ENCODE measurements at places on chromosomes 1 and 21.

GRCh38 chr1:21362096-21362495, 71.8 kb upstream of the ECE1 start:
- no peak for DNase-seq

GRCh38 chr1:156959414-156959813, 39.0 kb downstream of the LRRC71 start:
- no peak for DNase-seq

DNA sequence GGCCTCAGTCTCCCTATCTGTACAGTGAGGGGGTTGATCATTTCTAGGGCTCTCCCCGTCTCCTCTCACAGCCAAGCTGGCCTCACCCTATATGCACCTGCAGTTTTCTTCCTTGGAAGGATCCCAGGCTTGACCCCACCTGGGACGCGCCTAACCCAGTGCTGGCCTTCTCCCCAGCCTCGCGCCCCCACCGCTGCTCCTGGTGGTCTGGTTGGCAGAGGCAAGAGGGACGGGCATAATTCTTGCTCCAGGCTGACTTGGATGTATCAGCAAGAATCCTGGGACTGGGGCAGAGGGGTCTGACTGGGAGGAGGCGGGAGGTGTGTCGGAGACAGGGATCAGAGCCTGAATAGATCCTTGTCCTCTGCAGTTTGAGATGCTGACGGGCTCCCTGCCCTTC, 25.2 kb downstream of the RPS6KA1 start:
- no peak for DNase-seq

DNA sequence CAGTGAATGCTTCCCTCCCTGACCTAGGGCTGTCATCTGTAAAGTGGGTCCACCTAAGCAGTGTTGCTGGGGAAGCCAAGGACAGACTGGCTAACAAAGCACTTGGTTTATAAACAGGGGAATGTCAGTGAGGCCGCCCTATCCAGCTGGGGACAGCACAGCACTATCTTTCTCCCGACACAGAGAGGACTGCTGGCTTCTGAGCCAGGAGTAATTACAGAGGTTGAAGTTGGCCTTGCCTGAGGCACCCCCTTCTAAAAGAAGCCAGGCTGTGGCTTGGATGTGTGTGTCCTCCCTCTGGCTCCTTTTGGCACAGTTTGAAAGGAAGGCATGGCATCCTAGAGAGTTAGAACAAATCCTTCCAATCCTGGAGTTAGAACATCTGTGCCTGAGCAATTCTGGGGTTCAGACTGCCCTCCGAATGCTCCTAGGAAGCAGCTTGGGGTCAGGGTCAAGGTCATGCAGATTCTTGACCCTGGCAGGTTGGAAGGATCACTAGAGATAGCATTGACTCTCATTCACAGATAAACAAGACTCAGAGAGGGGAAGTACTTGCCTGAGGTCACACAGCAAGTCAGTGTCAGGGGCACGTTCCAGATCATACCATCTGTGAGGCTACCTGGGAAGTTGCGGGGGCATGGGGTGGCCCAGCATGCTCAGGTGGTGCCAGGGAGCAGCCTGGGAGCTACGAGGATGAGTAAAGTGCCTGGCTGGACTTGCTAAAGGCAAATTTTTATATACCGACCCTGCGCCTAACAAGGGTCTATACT, 1.3 kb upstream of the LDLRAP1 start:
- no peak for DNase-seq

DNA sequence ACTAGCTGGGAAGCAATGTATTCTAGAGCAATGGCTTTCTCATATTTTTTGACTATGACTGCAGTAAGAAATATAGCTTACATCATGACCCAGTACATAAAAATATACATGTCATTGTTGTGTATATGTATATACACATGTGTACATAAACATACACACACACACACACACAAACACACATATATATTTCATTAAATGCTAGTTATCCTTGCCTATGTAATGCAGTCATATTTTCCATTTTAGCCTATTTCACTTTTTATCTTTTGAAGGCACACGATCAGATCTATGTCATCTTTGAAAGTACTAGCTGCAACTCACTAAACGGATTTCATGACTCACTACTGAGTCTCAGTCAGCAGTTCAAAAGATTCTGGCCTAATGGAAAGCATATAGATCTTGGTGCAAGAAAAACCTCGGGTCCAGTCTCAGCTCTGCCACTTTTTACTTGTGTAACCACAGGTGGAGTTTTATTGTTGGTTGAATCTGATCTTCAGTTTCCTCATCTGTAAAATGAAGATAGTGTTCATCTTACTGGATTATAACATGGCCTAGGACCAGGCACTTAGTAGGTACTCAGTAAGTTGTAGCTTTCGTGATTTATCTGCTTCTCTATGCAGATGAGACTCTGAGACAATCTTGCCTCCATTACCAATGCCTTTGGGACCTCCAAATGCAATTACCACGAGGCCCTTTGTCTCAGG, 325.6 kb downstream of the RRAGC start:
- no peak for DNase-seq

DNA sequence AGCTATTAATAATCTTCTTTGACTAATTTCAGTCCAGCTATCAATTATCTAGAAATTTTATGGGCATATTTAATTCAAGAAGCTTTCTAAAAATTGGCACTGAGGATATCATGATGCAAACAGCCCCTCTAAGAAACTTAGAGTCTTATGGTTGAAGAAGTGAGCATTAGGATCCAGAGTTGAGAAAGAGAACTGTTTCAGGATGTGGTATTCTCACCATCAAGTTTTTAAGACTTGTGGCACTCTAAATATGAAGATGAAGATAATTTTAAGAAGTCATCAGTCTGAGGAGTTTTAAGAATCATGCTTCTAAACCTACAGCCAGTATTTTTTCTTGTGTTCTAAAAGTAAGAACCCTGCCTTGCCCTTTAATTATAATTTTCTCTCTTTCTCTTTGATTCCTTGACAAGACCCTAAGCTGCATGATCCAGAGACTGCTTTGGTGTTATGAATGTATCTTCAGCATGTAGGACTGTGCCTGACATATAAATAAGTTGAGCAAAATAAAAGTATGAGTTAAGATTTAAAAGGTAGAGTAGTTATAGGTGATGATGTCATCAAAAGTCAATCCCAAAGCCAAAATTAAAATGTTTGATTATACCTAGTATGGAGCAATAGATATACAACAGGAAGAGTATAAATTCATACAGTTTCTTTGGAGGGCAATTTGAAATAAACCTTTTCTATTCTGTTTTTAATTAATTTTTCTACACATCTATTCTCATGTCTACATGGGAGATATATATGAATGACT, 39.1 kb downstream of the RPS6KC1 start:
- DNase-seq, result no peak

- no peak for DNase-seq
Measured at GRCh38 chr1:31434101-31434871, 21.3 kb downstream of the SERINC2 start.

GRCh38 chr1:91685994-91686393, 185.3 kb downstream of the CDC7 start:
- no peak for DNase-seq

DNA sequence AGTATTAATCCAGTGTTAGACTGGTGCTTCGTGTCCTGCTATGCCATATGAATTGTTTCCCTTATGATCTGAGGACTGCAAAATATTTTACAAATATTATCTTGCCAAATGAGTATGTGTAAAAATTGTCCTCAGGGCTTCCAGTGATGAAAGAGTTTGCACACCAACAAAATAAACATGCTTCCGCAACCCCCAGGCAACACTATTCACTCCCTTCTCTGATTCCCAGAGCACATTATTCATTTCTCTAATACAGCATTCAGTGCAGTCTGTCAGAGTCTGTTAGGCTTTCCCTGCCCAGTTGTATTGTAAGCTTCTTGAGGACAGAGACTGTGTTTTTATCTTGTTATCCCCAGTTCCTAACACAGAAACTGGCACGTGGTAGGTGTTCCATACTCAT, 409.9 kb upstream of the C1orf87 start:
- no peak for DNase-seq

GRCh38 chr1:161088587-161089110, 709 bp downstream of the NECTIN4 start:
- DNase-seq, result no peak

GRCh38 chr1:73511038-73511437, 686.9 kb downstream of the LRRIQ3 start:
- no peak for DNase-seq

DNA sequence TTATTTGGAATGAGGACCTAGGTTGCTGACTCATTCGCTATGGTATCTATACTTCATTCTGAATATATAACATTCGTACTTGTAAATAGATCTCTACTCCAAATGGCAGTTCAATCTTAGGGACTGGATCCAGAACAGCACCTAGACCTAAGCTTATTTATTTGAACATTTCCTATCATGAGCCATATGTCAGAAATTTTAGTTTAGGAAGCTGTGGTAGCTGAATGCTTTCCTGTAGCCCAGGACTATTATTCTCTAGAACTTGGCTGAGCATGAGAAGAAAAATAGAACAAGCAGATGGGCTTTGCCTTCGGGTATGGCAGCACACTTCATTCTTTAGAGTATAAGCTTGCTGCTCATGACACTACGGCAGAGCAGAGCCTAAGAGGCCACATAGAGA, 1114.4 kb upstream of the B3GALT2 start:
- no peak for DNase-seq

- DNase-seq, result no peak
Measured at GRCh38 chr1:21034725-21035628, 141.7 kb downstream of the EIF4G3 start.

GRCh38 chr1:51299981-51300670, 30.2 kb downstream of the TTC39A start:
- DNase-seq, result peak; percentile 73

DNA sequence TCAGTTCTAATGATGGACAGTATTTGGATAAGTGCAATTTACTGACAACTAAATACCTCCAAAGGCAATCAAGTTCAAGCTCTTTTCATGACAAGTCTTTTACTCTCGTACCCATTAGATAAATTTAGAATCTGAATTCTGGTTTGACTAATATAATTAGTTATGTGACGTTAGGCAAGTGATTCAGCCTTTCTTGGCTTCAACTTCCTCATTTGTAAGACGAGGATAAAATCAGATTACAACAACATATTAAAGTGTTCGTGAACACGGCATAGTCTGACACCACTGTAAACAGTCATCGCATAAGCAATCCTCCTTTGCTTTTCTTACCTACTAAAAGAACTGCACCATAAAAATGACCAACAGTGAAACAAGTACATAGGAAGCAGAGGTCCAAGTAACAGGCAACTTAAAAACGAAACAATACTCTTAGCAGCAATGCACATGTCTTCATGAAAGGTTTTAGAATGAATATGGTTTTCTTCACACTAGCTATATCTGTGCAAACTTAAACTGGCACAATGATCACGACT, 25.7 kb downstream of the COA6 start:
- DNase-seq, result no peak

GRCh38 chr1:180254496-180254819, 24.4 kb downstream of the LHX4 start:
- DNase-seq, result no peak

GRCh38 chr1:183787704-183788103, 17.2 kb upstream of the RGL1 start:
- no peak for DNase-seq

DNA sequence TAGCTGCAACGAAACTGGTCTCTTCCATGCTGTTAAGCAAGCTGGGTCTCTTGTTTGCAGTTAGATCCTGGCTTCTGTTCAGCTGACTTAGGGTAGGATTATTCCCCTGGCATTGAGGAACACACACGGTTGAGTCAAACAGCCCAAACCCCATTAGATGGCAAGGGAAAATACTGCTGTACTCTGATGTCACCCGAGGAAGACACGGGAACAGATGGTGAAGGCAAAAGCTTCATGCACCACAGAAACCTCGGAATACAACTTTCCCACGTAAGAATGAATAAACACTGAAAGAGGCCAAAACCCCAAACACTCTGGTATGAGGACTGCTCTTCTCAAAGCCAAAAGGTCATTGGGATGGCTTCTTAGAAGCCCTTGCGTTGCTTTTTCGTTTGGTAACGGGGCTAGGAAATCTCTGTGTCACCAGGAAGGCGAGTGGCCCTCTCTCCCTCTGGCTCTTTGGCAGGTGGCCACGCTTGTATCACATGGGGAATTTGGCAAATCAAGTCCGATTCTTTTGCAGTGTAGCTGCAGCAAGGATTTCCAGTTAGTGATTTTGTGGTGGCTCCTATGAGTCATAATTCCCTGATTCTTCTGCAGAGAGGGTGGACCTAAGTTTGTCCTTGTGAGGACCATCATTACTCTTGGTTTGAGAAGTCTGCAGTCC, 16.7 kb upstream of the LYST start:
- DNase-seq, result no peak

- DNase-seq, result no peak
Measured at GRCh38 chr1:58035523-58035922, 511.0 kb downstream of the OMA1 start.

DNA sequence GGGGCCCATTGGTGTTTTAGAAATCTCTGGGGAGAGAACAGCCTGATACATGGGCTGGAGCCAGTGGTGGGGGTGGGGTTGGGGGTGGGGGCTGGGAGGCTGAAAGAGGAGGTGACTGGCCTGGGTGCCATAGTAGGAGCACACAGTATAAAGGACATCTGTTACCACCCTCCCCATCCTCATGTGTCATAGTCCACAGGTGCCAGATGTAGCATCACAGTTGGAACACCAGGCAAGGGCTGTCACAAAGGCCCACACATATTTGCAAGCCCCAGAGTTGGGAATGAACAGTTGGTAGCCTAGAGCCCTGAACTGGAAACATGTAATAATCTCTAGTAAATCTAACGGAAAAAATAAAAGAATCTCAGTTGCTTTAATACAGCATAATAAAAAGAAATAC, 55.1 kb upstream of the CR2 start:
- no peak for DNase-seq

DNA sequence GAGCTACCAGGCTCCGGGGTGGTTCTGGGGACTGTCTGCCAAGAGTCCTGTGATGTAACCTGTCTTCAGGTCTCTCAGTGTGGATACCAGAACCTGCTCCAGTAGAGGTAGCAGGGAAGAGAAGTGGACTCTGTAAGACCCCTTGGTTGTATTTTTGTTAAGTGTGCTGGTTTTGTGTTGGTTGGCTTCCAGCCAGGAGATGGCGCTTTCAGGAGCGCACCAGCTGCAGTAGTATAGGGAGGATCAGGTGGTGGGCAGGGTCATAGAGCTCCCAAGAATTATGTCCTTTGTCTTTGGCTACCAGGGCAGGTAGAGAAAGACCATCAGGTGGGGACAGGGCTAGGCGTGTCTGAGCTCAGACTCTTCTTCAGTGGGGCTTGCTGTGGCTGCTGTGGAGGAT, 1147.2 kb upstream of the ADGRL4 start:
- DNase-seq, result no peak

GRCh38 chr1:200274116-200274515, 135.7 kb downstream of the ZNF281 start:
- no peak for DNase-seq

DNA sequence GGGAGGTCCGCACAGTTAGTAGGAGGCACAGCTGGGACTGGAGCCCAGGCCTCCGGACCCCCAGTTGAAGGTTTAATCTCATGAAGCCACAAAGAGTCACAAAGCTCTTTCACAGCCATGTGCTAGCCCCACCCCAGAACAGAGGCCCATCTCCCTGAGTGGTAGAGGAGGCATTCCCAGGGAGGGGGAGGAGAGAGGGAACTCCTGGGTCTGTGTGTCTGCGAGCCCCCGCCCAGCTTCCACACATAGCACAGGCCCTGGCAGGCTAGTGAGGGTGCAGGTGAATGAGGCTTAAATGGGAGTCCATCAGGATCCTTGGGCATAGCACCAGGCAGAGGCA, 197.8 kb downstream of the MATN1 start:
- no peak for DNase-seq
